C1 segment of cervical spinal cord (tissue), 14 donors: ENCODE measurements at places on chromosomes 13 and 19.

- no peak for DNase-seq
Measured at GRCh38 chr13:102234618-102235017, 167.2 kb downstream of the FGF14 start.

DNA sequence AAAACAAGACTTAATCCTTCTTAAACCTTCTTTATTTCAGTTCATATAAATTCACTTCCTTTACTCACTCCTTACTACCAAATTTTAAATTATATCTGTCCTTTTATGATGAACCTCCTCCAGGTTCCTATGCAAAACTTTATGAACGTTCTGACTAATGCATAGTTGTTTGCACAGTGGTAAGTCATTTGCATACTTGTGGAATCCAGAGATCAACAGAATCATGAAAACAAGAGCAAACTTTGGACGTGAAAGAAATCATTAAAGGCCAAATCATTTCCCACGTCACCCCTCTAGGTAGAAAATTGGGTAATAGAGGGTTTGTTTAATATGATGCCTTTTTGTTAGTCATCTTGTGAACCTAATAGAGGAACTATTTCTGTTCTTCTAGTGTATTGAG lies 32.3 kb upstream of the MYCBP2 start:
- DNase-seq: no peak

GRCh38 chr19:1858412-1859081 lies 4.8 kb downstream of the KLF16 start:
- DNase-seq: no peak

DNA sequence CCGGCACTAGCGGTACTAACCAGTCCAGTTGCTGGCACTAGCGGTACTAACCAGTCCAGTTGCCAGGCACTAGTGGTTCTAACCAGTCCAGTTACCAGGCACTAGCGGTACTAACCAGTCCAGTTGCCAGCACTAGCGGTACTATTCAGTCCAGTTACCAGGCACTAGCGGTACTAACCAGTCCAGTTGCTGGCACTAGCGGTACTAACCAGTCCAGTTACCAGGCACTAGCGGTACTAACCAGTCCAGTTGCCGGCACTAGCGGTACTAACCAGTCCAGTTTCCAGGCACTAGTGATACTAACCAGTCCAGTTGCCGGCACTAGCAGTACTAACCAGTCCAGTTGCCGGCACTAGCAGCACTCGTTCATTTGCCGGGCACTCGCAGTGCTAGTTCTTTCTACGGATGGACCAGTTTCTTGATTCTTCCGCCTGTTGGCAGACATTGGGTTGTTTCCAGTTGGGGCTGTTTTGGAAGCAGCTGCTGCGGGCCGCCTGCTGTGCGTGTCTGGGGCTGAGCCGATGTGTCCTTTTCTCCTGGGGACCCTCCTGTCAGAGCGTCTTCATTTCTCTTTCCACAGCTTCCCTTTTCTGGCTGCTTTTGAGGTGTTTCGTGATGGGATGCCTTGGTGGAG lies 123.4 kb upstream of the MCF2L start:
- DNase-seq: no peak

DNA sequence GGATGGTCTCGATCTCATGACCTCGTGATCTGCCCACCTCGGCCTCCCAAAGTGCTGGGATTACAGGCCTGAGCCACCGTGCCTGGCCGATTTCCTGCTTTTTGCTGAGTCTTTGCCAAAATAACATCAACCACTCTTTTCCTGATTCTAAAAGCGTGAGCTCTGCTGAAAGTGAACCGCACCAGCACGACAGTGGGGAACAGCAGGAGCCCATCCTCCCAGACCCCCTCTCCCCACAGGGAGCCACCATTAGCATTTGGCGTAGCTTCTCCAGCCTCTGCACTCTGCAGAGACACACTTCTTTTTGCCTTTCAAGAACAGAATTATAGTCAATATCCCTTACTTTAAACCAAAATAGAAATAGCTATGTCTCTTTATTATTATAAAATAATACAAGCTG lies 41.3 kb downstream of the MYH14 start:
- DNase-seq: no peak

DNA sequence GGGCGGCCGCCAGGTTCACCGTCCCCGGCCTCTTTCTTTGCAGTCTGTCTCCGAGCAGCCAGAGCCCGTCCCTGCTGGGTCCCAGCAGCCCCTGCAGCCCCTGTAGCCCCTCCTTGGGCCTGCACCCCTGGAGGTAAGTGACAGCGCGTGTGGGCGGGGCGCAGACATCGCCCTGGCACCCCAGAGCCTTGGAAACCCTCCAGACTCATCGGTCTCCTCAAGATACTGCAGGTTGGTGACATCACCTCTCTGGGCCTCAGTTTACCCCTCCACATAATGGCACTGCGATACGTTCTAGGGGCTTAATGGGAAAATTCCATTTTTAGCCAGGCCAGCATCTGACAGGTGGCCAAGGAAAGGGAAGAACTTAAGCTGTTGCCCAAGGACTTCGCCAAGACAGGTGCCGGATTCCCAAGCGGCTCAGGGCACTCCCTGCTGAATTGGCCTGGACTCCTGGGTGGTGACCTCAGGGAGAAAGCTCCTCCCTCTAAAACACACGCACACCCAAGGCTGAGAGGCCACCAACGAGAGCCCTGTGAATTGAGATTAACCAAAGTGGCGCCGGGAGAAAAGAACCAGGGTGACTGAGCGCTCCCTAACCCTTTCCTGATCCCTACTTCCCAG lies 13.1 kb downstream of the MAST3 start:
- no peak for DNase-seq

DNA sequence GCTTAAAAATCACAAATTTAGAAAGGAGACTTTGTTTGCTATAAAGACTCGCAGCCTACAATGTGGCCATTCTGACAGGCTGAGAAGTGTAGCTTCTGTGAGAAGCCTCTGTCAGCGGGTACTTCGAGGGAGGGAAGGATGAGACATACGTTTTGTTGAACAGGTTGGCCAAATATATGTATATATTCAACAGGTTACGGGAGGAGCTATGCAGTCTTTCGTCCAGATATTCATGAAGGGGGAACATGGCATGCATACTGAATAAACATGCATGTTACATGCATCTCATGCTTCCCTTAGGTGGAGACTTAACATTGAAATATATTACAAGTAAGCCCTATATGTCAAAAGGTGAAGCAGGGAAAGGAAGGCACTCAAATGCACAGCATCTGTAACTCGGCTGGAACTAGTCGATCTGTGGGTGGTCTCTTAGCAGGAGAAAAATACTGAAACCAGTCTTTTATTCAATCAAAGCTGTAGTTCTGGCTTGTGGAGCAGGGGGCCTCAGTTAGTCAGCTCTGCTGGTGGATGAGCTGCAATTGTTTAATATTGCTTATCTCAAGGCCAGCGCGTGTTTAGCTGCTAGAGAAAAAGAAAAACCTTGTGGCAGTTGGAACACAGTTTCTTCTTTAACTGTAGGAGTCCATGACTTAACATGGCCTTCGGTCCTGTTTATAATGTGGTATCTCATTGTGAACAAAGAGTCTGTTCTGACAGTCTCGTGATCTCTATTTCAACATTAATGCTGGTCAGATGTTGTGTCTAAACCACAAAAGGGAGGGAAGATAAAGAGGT lies 94.3 kb downstream of the FAM216B start:
- no peak for DNase-seq

- DNase-seq: peak; percentile 71
Measured at GRCh38 chr19:14405758-14406644, 13.1 kb downstream of the DDX39A start.

DNA sequence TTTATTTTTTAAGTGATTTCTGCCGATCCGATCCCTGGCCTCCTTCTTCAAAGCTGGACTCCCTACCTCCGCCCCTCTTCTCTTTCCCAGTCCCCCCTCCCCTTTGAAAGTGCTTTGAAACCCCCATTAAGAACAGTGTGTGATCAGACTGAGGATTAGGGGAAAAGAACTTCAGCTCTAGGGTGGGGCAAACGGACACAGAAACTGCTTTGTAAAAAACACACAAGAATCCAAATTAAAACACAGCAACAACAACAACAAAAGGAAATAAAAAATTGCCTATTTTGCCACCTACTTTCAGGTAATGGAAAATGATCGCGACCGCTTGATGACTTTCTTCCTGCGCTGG lies 1.4 kb downstream of the SPRY2 start:
- no peak for DNase-seq

- no peak for DNase-seq
Measured at GRCh38 chr19:16566161-16566560, 6.1 kb downstream of the SLC35E1 start.

DNA sequence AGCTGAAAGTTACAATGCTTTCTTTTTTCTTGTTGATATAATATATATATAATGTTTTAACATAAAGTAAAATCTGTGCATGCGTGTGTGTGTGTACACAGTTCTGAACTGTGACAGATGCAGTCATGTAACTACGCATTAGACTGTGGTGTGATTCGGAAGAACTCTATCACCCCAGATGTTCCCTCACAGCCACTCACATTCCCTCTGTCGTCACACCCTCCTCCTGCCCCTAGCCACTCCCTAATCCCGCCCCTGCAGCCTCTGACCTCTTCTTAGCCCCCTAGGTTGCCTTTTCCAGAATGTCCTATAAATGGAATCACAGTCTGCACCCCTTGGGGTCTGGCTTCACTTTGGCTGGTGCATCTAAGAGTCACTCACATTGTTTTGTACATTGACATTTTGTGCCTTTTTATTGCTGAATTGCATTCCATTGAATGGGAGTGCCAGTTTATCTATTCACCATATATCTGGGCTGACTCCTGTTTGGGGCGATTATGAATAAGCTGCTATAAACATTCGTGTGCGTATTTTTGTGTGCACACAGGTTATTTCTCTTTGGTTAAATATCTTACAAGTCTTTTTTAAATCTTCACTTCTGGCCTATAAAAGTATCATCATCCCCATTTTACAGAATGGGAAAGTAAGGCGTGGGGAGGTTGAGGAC lies 20.4 kb downstream of the DHRS12 start:
- no peak for DNase-seq

DNA sequence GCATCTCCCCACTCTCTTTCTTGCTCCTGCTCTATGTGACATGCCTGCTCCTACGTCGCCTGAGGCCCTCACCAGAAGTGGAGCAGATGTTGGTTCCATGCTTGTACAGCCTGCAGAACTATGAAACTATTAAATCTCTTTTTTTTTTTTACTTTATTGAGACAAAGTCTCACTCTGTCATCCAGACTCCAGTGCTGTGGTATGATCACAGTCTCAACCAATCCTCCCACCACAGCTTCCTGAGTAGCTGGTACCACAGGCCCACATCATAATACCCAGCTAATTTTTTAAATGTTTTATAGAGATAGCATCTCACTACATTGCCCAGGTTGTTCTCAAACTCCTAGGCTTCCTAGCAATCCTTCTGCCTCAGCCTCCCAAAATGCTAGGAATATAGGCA lies 1067.7 kb downstream of the PCDH9 start:
- no peak for DNase-seq

- DNase-seq: no peak
Measured at GRCh38 chr13:85592211-85592610, 207.0 kb downstream of the SLITRK6 start.

- no peak for DNase-seq
Measured at GRCh38 chr13:66689628-66690027, 540.5 kb downstream of the PCDH9 start.

DNA sequence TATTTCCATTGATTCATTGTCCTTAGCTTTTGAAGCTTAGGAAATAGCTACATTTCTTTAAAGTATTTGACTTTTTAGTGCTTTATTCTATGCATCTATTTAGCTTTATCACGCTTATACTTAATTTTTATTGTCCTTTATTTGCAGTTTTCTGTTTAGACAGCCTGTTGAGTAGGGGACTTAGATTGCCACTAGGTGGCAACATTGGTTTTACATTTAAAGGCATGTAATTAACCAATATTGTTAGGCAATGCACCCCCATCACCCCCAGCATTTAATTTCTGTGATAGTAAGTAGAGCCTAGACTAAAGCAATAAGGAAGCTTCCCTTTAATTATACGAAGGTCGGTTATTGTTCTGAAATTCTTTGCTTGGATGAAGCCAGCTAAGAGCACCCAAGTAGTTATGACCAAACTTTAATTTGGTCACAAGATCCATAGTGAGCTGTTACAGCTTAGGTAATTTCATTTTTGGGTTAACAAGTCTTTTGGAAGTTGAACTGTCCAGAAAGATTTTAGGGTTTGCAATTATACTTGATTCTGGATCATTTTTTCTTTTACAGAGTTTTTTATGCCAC lies 36.5 kb downstream of the B3GLCT start:
- no peak for DNase-seq
